ENCODE measurements at places on chromosomes 2 and 18.
A peak's percentile ranks its signal among the peaks of the same experiment; 100 is the strongest.

DNA sequence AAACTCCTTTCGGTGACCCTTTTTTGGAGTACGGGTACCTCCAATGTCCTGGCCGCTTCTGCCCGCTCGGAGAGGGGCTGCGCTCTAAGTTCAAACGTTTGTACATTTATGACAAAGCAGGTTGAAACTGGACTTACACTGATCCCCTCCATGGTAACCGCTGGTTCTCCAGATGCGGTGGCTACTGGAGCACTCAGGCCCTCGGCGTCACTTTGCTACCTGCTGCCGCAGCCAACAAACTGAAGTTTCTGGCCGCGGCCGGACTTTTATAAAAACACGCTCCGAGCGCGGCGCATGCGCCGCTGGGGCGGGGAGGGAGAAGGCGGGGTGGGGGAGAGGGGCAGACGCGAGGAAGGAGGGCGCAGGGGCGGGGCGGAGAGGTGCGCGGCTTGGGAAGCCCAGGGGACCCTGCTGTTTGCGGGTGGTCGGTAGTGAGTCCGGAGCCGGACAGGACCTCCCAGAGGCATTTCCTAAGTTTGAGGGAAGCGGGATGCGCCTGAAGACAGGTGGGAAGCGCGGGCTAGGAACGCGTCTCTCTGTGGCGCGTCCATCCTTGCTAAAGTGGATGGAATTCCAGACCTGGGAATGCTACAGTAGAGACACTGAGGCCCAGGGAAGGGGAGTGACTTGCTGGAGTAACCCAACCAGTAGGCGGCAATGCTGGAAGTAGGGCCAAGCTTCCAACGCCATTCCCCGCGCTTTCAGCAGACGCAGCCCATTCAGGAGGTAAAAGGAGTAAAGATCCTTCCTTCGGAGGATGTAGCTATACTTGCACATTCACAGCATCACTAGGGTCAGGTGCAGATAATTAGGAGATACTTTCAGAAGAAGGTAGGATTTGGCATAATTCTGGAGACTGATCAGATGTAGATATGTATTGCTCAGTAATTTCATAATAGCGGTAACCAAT is at the start of gene CXCR4:
Gene CXCR4, minus strand, starts transcription at position 241 of the 910 bp plus-strand sequence. Its CDS starts 89 bp downstream, at position 152.
- DNase-seq, result peak; percentile 8

GRCh38 chr2:29613792-29614266 is 307.6 kb downstream of the ALK start:
- no peak for DNase-seq

DNA sequence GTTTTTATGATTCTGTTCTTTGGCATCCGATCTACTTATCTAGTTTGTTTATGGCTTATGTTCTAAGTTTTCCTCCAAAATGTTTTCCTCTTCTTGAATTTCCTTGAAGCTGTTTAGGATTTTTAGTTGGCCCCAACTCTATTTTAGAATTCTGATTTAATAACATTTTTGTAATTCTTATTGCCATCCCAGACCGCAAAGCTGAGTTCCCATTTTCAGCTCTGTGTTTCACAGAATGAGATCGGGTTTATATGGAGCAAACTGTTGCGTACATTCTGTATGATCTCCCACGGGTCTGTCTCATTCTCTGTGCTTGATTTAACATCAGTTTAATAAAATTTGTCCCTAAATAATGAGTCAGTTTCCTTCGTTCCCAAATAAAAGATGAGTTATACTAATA is 59.3 kb downstream of the DPP4 start:
- peak; percentile 45 for DNase-seq

GRCh38 chr2:217689053-217689452 is 313.7 kb downstream of the TNS1 start:
- DNase-seq, result no peak

DNA sequence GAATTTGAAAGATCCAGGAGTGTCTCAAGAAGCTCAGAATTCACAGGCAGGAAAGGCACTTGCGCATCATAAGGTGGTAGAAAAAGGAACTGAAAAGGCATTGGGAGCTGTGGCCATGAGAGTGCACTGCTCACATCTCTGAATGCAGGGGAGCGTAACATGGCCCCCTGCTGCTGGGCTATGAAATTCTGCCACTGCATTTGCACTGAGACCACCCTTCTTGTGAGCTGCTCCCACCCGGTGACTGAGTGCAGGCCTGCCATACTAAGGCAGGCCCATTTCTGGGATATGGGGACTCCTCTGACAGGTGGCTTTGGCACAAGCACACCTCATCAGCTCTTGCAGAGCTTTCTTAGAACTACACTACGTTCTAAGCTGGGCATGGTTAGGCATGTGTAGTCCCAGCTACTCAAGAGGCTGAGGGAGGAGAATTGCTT is 25.3 kb upstream of the STARD7 start:
- no peak for DNase-seq

DNA sequence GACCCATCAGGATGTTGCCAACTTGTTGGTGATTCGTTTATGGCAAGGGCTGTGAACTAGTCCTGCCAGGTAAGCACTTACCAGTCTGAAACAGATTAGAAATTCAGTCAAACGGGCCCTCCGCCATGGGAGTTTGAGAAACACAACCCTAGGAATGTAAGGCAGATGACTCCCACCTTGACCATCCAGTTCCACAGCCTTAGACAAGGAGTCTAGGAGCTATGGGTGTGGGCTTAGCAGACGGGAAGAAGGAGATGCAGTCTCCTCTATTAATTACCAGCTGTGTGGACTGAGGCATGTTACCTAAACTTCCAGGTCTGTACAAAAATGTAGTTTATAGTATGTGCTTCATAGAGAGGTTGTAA is 319.4 kb upstream of the NCKAP5 start:
- no peak for DNase-seq

GRCh38 chr2:119700866-119701265 is 21.9 kb downstream of the TMEM177 start:
- DNase-seq, result no peak

- DNase-seq, result no peak
These were observed 194.4 kb downstream of the ALK start for GRCh38 chr2:29726976-29727375.

- DNase-seq, result no peak
These were observed 385.9 kb upstream of the CYRIA start for GRCh38 chr2:17051538-17051937.

DNA sequence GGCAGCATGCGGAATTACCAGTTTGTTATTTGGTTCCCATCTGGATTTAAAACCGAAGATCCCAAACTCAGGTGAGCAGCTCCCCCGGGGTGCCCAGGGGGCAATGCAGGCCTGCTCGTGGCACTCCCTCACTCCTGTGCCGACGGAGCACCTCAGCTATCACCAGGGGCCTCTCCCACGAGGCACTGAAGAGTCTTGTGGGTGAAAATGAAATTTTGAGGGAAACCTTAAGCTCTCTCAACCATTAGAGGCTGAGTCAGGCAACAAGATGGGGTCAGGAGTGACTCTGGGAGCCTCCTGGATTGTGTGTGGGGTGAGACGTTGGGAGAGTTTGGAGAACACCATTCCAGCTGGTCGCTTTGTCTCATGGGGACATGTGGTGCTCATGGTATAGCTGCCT is 189.0 kb downstream of the PRKCE start:
- DNase-seq, result no peak

DNA sequence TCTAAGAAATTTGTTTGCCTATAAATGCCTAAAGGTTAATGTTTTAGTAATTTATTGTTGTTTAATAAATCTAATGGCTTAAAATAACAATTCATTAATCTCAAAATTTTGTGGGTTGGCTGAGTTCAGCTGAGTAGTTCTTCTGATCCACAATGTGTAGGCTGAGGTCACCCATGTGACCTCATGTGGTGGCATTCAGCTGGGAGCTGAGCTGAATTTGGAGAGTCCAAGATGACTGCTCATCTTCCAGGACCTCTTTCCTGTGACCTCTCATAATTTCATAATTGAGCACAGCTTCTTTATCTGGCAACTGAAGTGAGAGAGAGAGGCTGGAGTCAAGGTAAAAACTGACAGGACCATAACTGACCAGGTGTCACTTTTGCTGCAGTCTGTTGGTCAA is 132.4 kb downstream of the TXNL1 start:
- DNase-seq, result no peak

DNA sequence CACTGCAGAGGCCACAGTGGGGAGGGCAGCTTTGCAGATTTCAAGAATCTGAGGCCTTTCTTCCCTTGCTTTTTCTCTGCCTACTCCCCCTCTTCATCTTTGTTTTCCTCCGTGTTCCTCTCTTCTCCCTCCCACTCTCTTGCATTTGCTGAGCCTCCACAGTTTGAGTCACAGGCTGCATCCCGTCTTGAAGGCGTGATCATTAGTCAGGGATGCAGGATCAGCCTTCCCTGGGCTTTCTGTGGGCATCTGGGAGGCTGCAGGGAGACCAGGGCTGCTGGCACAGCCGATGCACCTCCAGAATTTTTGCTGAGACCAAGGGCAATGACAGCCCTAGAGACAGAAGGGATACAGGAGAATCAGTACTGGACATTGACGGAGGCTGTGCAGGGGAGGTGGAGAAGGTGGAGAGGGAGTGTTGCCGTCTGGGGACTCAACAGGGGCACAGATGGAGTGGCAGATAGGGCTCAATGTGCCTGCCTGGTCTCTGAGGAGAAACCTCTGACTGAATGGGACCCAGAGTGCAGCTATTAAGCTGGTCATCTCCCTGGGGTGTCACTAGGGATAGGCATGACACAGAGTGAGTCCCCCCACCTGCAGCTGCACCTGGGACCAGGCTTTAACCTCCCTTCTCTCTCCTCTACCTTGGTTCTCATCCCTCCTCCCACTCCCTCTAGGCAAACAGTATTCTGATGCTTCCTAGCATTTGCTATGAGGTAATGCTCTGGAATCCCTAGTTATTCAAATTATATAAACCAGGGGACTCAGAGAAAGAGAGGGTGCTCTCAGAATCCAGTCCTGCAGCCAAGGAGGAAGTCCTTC is 29.0 kb upstream of the DNAJC27 start:
- peak; percentile 58 for DNase-seq

GRCh38 chr2:223725494-223725893 is 111.9 kb downstream of the AP1S3 start:
- DNase-seq, result peak; percentile 100
